ENCODE measurements at places on chromosomes 5 and 9.

GRCh38 chr9:93620881-93621820, 44.8 kb downstream of the PHF2 start:
- no peak for DNase-seq

- no peak for DNase-seq
Observed at GRCh38 chr9:75359638-75360037, 271.3 kb downstream of the OSTF1 start.

GRCh38 chr5:154242964-154243376, 52.4 kb downstream of the GALNT10 start:
- DNase-seq, result no peak

DNA sequence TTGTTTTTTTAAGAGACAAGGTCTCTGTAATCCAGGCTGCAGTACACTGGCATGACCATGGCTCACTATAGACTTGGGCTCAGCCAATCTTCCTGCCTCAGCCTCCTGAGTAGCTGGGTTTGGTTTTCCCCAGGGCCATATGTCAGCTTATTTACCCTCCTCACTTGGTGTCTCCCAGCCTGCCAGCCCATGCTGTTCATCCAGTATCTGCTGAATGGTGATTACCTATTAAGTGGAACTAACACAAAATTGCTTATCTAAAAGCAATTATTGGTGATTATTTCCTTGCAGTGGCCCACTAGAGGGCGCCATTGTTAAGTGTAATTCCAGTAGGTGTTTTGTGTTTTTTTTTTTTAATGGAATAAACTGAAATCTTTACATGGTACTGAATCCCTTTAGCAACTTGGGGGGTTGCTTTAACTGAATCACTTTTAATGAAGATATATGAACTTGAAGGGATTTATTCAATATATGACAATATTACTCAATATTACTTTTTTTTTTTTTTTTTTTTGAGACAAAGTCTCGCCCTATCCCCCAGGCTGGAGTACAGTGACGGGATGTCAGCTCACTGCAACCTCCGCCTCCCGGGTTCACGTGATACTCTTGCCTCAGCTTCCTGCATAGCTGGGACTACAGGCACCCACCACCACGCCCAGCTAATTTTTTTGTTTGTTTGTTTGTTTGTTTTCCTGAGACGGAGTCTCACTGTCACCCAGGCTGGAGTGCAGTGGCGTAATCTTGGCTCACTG, 13.8 kb downstream of the EXOSC2 start:
- DNase-seq, result peak; percentile 50

- no peak for DNase-seq
Observed at GRCh38 chr9:9536523-9536922, 1076.3 kb downstream of the PTPRD start.
